Large intestine (tissue), 12 donors: ENCODE measurements at places on chromosomes 7 and 10. TPM values are rescaled to one million over a fixed set of nuclear protein-coding genes. Genes with fewer than 3 reads are reported as not detected.

DNA sequence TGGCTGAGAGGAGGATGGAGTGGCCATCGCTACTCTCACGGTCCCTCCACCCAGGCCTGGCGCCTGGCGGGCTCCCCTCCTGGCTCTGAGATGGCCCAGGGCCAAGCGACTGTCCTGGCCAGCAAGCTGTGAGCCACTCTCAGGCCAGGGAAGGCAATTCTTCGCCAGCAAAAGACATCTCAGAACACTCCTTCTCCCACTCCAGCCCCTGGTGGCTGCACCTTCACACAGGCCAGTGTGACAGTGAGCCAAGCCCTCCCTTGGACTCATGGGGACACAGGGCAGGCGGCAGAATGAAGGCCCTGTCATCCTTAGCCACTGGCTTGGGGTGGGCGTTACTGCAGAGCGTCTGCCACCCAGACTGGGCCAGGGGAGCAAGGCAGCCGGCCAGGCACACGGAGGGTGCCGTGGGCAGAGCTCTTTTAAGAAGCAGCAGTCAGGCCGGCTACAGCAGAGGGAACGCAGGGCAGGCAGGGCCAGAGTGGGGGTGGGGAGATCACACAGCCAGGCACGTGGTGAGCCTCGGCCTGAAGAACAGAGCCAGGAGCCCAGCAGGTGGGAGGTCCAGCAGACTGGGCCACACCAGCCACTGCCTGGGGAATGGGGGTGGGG, 14.4 kb downstream of the STK32C start:
- no peak for DNase-seq

Gene FAM170B
- polyA plus RNA-seq, result not detected

Gene AOAH
- 17.8 TPM for polyA plus RNA-seq

Gene CC2D2B
- polyA plus RNA-seq, result 1.2 TPM

DNA sequence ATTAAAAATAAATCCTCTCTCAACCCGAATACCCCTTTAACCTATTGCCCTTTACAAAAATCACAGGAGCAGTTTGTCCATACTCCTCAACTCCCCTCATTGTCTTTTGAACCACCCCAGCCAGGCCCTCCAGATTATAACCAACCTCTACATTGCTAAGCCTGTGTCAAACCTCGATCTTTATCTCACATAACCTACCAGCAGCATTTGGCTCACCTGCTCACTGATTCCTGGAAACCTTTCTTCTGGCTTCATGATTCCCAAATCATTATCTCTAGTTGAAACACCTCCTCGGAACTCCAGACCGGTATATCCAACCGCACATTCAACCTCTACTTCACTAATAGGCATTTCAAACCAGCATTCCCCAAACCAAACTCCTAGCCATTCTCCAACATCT, 11.8 kb downstream of the SEC61G start:
- no peak for DNase-seq

- peak; percentile 90 for DNase-seq
Measured at GRCh38 chr10:103695584-103696005, 159.8 kb downstream of the SH3PXD2A start.

Gene FAM25A
- not detected for polyA plus RNA-seq

DNA sequence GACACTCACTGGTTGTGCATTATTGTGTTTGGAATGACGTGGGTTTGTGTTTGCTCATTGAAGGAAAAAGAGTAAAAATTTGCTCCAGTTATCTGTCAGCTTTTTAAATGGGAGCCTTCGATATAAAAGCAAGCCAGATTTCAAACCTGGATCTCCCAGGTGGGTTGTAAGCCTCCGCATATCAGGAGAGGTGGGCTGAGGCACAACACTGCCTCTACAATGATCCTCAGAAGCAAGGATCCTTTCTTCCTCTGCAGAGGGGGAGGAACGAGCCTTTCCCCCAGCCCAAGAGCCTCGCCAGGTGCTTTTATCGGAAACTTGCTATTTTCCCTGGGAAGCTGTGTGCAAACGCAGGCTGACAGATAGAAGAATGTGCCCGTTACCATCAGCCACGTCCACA, 331.0 kb upstream of the MGMT start:
- DNase-seq, result no peak

DNA sequence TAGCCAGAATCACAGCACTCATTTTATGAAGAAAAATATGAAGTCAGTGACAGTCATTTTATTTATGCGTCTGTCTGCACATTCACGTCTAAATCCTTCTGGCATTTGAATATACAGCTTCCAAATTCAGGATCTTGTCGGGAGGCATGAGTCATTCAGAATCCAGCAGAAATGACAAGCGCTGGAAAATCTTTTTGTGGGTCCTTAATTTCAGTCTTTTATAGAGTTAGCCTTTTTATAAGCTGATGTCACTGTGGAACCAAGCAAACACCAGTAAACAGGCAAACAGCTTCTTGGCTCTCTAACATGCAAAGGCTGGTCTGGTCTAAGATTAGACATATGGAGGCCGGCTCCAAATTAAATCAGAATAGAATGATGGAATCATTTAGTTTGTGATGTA, 388.2 kb upstream of the TEX47 start:
- no peak for DNase-seq

GRCh38 chr7:88759230-88760135, at the start of gene ZNF804B:
TSS of gene ZNF804B (plus strand) at chr7:88759700. CDS start at chr7:88759977, 277 bp downstream.
- DNase-seq, result peak; percentile 14

GRCh38 chr10:87763086-87763861, 54.8 kb downstream of the ATAD1 start:
- DNase-seq, result no peak

Gene TMEM273
- 5.5 TPM for polyA plus RNA-seq

Gene PEX1
- polyA plus RNA-seq, result 37.5 TPM

Gene PPP2R2D
- polyA plus RNA-seq, result 36.4 TPM

DNA sequence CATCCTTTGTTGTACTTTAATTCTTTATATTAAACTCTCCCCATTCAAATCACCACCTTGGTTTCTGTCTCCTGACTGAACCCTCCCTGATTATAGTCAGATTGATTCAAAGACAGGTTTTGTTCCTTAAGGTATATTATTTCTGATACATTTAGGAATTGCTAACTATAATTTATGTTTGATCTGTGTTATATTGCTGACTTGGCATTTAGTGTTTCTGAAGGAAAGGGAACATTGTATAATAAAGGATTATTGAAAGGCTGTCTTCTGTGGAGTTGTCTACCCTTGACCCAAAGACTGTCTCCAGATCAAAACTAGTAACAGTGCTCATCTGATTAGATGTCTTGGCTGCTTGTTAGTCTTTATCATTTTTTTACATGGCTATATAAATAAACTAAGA, 10.3 kb downstream of the CDK1 start:
- DNase-seq, result no peak

Gene ATAD1
- polyA plus RNA-seq, result 35.9 TPM

Gene CFAP69
- polyA plus RNA-seq, result 8.1 TPM

DNA sequence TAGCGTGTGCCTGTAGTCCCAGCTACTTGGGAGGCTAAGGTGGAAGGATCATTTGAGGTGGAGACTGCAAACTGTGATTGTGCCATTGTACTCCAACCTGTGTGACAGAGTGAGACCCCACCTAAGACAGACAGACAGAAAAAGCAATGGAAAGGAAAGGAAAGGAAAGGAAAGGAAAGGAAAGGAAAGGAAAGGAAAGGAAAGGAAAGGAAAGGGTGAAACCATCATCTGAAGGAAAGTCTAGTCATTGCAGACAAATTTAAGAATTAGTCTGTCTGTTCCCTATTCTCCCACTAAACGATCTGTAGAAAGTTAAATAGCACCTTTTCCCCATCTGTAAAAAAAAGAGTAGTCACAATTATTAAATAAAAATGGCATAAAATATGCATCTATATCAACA, 91.1 kb upstream of the SKAP2 start:
- no peak for DNase-seq

- DNase-seq, result no peak
Measured at GRCh38 chr7:45574669-45575500, 717 bp downstream of the ADCY1 start.

DNA sequence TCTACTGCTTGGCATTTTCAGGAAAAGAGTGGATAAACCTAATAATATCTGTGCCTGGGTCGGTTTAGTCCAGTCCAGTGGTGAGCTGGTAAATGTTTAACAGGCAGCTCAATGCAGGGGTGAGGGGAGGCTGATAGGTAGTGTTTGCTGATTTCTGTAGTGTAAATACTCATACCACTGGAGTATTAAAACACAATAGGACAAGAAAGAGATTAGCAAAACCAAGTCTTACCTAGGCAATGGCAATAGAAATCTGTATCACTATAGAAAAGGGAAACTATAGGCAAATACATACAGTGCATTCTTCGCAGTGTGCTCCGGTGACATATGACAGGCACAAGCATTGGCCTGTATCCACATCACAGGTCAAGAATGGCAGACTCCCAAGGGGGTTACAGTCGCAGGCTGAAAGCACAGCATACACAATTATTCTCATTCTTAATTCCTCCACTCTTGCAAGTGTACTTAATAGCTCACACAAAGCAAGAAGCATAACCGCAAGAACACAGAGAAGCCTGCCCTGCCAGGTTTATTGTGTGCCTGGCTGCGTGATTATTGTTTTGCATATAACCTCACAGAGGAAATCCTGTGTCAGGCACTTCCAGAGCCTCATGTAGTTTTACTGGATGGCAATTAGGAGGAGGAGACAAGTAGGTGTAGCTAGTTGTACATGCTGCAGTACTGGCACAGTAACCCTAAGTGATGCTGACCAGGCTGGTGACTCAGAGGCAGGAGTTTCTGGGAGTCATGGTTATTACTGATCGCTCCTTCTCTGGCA, 35.0 kb downstream of the LAMB4 start:
- peak; percentile 68 for DNase-seq

- DNase-seq, result no peak
Measured at GRCh38 chr7:72503644-72504043, 91.5 kb upstream of the CALN1 start.

GRCh38 chr10:108598320-108598695, 1325.0 kb downstream of the XPNPEP1 start:
- no peak for DNase-seq

GRCh38 chr10:14781763-14782162, 7.1 kb upstream of the FAM107B start:
- no peak for DNase-seq

GRCh38 chr10:37478381-37478780, 353.0 kb downstream of the ANKRD30A start:
- DNase-seq, result no peak

Gene IFIT1B
- 0.34 TPM for polyA plus RNA-seq

GRCh38 chr7:4958477-4959301, at the start of gene MMD2:
TSS of gene MMD2 (minus strand) at chr7:4959187. CDS start at chr7:4959017, 170 bp downstream.
- DNase-seq, result no peak

- DNase-seq, result no peak
Measured at GRCh38 chr10:98478430-98479222, 31.9 kb upstream of the HPS1 start.

Gene OPALIN
- not detected for polyA plus RNA-seq

DNA sequence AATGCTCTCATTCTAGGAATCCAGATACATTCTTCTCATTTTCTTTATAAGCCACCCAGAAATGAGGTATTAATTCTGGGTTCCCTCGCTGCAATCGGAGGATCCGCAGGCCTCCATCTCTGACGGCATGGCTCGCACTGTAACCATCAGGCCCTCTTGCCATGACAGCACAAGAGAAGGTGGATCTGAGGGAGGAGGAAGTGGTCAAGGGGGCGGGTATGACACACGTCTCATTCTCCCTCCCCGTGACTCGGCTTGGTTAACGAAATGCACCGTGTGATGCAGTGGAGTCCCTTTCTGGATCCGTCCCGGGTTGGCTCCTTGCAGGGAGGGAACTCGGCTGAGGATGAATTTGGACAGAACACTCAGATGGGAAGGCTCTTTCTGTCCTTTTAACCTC, 280.2 kb downstream of the TCERG1L start:
- no peak for DNase-seq

Gene LLCFC1
- polyA plus RNA-seq, result 6.6 TPM
